ENCODE measurements at places on chromosomes 7 and 10. TPM values are rescaled to one million over a fixed set of nuclear protein-coding genes. Genes with fewer than 3 reads are reported as not detected.
A peak's percentile ranks its signal among the peaks of the same experiment; 100 is the strongest.

CALML3 gene
- not detected for total RNA-seq

MYH16 gene
- not detected for total RNA-seq

OR2A5 gene
- total RNA-seq, result not detected

EMX2 gene
- 22.7 TPM for total RNA-seq

AGAP4 gene
- total RNA-seq, result 17.9 TPM

TRAPPC14 gene
- total RNA-seq, result 13.3 TPM

PON1 gene
- 1.8 TPM for total RNA-seq

SFRP5 gene
- not detected for total RNA-seq

ICA1 gene
- total RNA-seq, result 5.8 TPM

HTR7 gene
- not detected for total RNA-seq

FFAR4 gene
- total RNA-seq, result 0.04 TPM

GPR26 gene
- total RNA-seq, result not detected

DNA sequence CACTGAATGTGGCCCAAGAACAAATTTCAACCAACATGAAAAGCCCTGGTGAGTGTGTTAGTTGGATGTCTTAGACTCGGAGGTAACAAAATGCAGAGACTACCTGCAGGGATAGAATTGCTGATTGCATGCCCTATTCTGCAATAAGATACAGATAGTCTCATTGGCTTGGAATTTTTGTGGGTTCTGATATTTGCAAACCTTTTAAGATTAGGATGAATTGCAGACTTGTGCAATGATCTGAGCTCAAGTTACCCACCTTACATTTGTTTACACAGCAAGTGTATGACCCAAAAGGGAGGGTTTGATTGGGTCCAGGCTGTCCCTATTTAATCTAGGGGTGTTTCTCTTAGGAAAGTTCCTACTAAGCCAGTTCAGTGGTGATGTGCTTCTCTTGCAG is 45.4 kb downstream of the GPR37 start:
- DNase-seq, result no peak

DNA sequence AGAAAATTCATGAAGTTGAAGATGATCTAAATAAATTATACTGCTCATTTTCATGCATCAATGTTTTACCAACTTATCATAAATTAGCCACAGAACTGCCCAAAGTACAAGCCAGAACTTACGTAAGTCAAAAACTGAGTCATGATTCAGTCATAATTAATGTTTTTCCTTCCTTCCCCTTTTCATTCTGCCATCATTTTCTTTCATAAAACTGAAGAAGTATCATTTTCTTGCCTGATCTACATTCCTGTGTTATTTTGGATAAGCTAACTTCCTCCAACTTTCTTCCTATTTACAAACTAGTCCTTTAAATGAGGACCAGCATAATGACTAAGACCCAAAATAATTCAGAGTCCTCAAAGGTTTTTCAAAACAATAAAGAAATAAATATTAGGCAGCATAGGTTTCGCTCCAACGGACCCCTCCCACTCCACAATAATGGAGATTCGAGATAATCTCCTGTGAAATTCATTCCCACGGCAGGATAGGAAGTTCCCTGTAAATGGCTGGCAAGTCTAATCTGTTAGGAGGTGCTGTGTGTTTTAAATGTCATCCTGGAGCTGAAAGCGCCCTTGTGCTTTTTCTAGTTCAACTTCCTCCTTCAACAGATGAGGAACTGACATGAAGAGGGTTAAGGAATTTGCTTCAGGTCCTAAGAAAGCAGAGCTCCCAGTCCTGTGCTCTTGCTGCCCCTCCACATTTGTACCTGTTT is 218.9 kb downstream of the DOCK4 start:
- DNase-seq, result no peak

DNA sequence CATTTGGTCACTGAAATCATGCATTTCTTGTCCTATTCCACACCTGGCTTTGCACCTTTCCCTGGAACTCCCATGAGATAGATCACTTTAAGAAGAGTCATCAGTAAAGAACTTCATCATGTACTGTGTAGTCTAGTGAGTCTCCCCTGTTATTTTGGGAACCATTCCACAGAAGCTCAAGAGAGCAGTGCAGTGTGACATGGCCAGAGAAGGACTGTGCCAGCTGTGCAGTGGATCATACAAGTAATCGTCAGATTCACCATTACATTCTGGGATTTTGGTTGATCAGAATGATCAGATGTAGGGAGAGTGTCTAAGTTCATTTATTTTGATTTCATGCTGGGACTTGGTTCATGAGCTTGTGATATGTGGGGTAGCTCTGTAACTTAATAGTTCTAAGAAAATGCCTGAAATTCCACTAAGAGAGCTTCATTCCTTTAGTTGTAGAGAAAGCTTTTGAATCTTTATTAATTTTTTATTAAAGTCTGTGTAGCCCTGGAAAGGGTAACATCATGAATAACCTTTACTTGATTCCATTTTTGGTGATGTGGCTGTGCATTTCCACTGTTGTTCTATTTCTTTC is 166.8 kb downstream of the SUGCT start:
- DNase-seq, result no peak

GRCh38 chr10:71713135-71714030 is 6.2 kb downstream of the C10orf105 start:
- DNase-seq, result no peak

- no peak for DNase-seq
Observed at GRCh38 chr7:26049081-26049480, 102.9 kb upstream of the NFE2L3 start.

GRCh38 chr7:41955451-41955850 is 252.6 kb upstream of the INHBA start:
- no peak for DNase-seq

- DNase-seq, result no peak
Observed at GRCh38 chr7:2759736-2760097, 71.7 kb downstream of the AMZ1 start.

DNA sequence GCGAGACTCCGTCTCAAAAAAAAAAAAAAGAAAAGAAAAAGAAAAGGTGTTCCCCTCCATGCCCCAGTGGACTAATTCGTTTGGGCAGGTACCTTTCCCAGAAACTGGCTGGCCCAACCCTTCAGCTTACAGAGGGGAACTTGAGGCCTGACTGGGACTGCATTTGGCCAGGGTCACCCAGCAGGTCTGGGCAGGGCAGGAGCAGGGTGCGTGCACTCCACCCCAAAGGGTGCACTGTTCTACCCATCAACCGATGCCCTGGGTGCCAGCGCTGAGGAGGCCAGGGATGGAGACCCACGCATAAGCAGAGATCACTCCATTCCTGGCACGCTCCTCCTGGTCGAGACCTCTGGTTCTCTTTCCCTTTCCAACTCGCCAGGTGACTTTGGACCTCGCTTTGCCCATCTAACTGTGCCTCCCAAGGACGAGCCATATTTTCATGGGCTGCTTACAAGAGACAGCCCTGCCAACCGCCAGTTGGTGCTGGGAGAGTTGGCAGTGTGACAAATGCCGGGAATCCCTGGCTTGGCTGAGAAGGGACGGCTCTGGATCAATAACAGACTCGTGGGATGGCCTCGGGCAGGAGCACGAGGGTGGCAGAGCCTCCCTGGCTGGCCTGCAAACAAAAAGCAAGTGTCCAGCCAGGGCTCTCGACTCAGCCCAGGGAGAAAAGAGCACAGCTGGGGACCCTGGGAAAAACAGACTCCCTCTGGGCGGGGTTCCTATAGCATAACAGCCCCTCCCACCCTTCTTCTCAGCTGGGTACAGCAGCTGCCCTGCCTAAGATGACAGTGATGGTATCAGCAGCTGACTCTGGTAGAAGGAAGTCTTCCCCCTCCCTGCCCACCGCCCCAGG is 7.9 kb downstream of the HSPB1 start:
- no peak for DNase-seq

- no peak for DNase-seq
Observed at GRCh38 chr10:61986788-61987492, 85.4 kb downstream of the ARID5B start.

- DNase-seq, result peak; percentile 72
Observed at GRCh38 chr7:148527717-148528168, 62.8 kb upstream of the C7orf33 start.

- DNase-seq, result peak; percentile 53
Observed at GRCh38 chr7:27192546-27193334, 7.2 kb downstream of the HOXA13 start.

GRCh38 chr10:129657297-129658017 is 190.4 kb downstream of the MGMT start:
- DNase-seq, result no peak

GRCh38 chr7:146232604-146233003 is 116.0 kb downstream of the CNTNAP2 start:
- no peak for DNase-seq

DNA sequence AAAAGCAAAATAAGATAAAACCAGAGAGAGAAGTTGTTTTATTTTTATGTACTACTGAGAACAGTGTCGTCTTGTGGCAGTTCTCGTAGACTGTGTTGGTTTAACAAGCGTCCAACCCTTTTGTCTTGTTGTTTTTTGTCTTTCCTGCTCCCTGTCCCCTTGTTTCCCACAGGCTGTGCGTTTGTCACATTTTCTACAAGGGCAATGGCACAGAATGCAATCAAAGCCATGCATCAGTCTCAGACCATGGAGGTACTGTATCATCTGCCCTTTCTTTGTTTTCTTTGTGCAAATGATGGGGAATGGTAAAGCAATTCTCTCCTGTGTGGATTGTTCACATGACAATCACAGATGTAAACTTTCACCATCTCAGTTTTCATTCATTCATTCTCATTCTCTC is 248.8 kb downstream of the CELF2 start:
- DNase-seq, result peak; percentile 16
